Fibroblast of skin of back (primary cell): ENCODE measurements at places on chromosomes 7 and 10.
A peak's percentile ranks its signal among the peaks of the same experiment; 100 is the strongest.

DNA sequence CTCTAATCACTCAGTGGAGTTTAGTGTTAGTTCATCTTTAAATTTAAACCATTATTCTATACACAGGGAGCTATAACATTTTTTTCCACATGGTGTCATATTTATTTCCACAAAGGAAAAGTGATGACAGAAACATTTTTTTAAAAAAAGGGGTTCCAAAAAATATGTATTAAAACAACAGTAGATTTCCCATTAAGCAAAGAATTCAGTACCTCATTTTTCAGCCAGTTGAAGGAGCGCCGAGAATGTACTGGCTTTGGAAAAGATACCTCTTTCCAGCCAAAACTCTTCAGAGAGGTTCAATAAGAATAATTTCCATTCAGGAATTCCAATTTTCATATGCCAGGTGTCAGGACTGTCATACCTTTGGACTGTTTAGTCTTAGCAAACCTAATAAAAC, 250.5 kb upstream of the MEOX2 start:
- no peak for DNase-seq

DNA sequence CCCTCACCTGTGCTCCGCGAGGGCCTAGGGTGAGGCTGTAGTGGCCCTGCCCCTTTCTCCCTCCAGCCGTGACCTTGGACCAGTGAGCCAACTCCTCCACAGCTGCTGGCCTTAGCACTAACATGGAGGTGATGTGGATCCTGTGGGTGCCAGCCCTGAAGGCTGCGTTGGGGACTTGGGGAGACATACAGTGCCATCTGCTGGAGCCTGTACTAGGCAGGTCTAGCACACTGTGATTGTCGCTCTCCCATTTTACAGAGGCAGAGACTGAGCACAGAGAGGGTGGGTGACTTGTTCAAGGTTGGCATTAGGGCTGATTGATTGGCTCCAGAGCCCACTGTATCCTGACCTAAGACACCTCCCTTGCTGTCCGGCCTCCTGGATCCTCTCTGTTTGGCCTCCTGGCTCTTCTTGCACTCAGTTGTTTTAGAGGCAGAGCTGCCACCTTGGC, 37.6 kb downstream of the PRF1 start:
- DNase-seq, result no peak

GRCh38 chr7:70805360-70805759, 326.6 kb upstream of the GALNT17 start:
- DNase-seq, result no peak

DNA sequence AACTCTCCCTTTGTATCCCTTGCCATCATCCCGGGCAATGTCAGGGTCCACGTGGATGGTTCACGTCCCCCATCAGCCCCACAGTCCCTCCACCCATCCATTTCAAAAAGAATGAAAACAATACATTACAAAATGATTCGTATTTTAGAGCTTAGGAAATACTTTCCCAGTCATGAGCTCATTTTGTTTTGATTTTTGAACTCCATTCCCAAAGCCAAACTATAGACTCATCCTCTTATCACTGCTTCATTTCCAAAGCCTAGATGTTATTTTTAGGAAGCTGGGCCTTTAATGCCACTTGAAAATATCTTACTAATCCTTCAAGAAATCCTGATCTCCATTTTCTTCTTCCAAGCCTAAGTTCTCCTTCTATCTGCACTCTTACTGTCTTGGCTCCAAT, 72.1 kb downstream of the WNT2 start:
- DNase-seq, result peak; percentile 87

DNA sequence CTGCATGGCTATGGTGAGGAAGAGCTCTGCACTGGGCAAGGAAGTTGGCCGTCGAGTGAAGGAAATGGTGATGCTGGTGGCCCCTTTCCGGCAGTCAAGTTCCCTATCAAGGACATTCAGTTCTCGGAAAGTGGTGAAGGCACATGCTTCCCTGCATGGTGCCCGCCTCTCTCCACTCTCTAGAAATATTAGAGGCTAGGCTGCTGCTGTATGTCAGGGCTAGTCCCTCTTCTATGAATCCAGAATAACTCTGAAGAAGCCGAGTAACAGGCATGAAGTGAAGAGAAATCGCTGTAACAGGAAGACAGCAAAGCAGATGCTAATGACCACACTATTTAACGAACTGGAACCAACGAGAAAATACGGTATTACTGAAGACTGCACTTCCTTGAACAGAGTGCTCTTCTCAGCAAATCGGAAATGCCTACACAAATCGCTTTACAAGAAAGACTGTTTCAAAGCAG, 5.4 kb downstream of the IDI1 start:
- DNase-seq, result no peak

DNA sequence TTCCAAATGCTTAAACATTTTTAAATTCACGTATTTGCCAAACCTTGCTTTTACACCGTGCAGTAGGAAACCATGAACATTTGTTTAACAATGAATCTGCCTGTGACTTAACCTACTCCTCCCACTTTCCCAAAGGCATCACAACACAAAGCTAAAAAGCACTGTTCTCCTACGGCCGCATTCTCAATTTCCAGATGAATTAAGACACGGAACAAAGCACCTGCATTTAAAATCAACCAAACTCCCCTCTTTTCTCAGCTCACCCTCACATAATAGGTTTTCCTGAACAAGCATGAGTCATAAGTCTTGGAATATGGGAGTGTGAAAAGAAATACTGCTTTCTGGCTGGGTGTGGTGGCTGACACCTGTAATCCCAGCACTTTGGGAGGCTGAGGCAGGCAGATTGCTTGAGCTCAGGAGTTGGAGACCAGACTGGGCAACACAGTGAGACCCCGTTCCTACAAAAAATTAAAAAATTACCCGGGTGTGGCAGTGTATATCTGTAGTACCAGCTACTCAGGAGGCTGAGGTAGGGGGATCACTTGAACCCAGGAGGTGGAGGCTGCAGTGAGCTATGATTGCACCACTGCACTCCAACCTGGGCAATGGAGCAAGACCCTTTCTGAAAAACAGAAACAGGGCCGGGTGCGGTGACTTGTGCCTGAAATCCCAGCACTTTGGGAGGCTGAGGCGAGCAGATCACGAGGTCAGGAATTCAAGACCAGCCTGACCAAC, 51.7 kb upstream of the CYTH3 start:
- no peak for DNase-seq

- DNase-seq, result no peak
These were observed 117.6 kb upstream of the DNAJB12 start for GRCh38 chr10:72472306-72472705.

DNA sequence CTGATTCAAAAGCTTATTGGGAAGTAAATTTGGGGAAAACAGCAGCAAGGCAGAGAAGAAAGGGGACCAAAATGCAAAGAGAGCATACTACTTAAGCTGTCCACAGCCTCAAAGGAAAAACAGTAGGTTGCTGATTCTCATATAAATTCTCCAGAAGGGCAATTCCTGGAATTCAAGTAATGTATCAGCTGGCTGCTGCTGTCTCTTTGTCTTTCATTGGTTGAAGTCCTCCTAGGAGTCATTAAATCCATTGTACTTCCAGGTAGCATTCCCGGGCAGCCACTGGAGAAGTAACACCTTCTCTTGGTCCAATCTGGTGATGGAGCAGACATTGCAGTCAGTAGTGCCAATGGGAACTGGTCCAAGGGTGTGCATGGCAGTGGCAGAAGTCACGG, 22.7 kb downstream of the BET1 start:
- no peak for DNase-seq

DNA sequence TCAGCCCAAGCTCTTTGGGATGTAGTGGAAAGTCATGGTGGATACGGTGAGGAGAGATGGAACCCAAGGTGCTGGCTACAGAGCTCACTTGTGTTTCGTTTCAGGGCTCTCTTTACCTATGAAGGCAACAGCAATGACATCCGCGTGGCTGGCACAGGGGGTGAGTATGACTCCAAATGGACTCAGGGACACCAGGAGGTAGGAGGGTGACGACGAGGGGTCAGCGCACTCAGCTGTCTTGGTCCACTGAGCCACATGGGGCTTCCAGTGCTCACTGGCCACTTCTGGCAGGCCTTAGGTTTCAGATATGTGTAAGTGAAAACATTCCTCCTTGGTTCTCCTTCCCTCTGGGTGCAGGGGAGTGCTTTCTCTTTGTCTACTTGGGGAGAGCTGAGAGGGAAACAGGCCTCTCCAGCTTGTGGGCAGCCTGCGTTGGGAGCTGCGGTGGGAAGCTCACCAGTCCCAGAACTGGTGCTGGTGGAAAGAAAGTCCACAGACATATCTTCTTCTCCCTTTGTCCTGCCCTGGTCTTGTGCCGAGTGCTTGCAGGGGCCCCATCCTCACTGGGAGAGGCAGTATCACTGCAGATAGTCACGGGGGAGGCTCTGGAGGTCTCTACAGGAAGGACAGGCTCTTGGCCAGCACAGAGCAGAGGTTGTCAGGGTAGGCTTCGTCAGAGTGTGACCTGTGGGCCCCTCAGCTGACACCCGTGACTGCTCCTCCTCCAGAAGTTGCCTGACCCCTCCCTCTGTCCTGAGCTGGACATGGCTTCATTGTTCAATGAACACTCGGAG, 5.8 kb downstream of the DBNL start:
- DNase-seq, result no peak

DNA sequence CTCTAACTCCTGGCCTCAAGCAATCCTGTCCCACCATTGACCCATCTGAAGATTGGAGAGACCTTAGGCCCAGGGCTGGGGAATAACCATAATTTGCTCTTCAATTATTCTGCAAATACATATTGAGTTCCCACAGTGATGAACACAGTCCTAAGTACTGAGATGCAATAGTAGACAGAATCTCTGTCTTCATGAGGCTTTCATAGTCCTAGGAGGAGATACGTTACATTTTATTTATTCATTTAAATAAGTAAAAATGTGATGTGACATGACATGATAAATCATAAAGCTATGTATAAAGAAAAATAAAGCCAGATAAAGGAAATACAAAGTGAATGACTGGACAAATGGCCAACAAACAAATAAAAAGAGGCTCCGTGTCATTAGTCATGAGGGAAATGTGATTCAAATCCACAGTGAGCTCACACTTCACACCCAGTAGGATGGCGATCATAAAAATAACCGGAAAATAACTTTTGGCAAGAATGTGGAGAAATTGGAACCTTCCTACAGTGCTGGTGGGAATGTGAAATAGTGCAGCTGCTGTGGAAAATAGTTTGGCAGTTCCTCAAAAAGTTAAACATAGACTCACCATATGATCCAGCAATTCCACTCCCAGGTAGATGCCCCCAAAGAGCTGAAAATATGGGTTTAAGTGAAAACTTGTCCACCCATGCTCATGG, 52.1 kb upstream of the JCAD start:
- DNase-seq, result peak; percentile 94

- DNase-seq, result no peak
These were observed 25.1 kb downstream of the VSTM4 start for GRCh38 chr10:49090189-49090575.

- DNase-seq, result no peak
These were observed 71.7 kb downstream of the TMEM178B start for GRCh38 chr7:141145630-141145982.

- no peak for DNase-seq
These were observed 94.8 kb upstream of the KCNMA1 start for GRCh38 chr10:77732213-77733003.

- DNase-seq, result no peak
These were observed 114.1 kb downstream of the EMX2 start for GRCh38 chr10:117656385-117657367.

GRCh38 chr7:41193738-41194282, 509.1 kb downstream of the INHBA start:
- no peak for DNase-seq

- no peak for DNase-seq
These were observed 117.7 kb downstream of the ELFN1 start for GRCh38 chr7:1787681-1788235.

GRCh38 chr10:130202984-130203621, 66.9 kb downstream of the GLRX3 start:
- DNase-seq, result no peak

DNA sequence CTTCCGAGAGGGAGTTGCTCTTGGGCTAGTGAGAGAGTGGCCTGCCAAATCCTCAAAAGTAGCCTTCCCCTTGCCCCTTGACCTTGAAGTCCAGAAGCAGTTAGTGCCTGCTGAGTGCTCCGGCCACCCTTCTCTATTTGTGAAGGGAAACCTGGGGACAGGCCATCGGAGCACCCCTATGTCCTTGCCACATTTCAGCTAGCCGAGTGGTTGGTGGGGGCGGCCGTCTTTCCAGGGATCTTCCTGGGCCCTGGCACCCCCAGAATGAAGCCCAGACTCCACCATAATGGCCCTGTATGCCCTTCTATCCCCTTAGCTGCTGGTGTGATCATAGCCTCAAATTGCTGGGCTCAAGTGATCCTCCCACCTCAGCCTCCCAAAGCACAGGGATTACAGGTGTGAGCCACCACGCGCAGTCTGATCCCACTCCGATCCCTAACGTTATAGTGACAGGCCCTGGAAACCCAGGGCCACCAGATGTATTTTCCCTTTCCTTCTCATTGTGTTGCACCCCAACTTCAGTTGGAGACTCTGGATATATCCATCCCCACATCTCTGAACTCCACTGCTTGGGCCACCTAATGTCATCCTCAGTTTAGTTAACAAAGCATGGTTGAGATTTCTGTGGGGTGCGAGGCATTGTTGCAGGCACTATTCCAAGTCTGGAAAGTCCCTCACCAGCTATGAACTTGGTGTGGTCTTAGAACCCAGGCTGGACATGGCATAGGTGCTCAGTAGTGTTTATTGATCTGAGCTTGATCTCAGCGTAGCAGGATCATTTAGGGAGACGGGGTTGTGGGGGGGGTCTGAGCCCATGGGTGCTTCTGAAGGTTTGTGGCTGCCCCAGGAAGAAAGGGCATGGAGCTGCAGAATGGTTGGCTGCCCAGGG, 1.6 kb downstream of the TSPAN14 start:
- no peak for DNase-seq

DNA sequence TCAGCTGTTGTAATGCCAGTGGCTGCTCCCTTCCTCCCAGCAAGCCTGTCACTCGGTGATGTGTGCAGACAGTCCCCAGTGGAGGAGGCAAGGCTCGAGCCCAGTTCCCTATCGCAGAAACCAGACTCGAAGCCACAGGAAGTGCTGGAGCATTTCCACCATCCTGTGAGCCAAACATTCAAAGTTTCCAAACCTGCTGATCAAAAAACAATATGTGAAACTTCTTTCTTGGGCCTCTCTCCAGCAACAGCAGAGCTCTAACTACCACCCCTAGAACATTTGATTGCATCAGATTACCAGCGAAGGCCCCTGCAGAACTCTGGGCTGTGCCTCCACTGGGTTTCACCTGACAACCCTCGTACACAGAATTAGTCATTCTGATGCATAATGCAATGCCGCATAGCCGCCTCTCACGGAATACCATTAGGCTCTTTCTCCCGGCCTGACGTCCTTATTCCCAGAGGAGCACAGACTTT, 94.0 kb downstream of the ELMO1 start:
- DNase-seq, result peak; percentile 13
